ENCODE measurements at places on chromosomes 16 and 17.

- DNase-seq = no peak
Measured at GRCh38 chr16:4859190-4859899, 12.1 kb downstream of the UBN1 start.

- peak; percentile 41 for DNase-seq
Measured at GRCh38 chr16:54921206-54921824, 9.3 kb upstream of the IRX5 start.

- DNase-seq = no peak
Measured at GRCh38 chr16:67404740-67405226, 11.5 kb upstream of the TPPP3 start.

GRCh38 chr17:882827-883585, 96.6 kb downstream of the NXN start:
- DNase-seq = peak; percentile 78

GRCh38 chr17:58279016-58279711, 1.6 kb downstream of the MPO start:
- DNase-seq = no peak

- DNase-seq = no peak
Measured at GRCh38 chr16:75647112-75647491, 363 bp downstream of the KARS1 start.

DNA sequence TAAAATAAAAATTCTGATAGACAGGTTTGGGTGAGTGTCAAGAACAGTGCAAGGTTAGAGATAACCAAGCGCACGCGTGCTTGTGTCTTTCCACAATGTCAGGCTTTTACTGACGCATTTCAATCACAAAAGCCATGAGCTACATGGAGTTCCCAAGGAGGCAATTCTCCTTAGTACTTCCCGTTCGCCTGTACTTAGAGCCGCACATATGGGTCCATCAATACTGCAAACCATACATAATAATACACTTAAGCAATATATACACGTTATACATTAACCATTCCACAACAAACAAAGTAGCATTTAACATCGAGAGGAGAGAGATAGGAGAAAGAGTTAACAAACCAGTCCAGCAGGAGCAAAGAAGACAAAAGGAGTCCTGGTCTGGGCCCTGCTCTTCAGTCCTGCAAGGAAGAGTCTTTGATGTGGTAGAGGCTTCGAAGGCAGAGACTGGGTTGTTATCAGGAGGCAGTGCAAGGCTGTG, 11.9 kb upstream of the GPRC5C start:
- DNase-seq = no peak

- peak; percentile 98 for DNase-seq
Measured at GRCh38 chr17:50289991-50290702, 15.9 kb downstream of the TMEM92 start.

DNA sequence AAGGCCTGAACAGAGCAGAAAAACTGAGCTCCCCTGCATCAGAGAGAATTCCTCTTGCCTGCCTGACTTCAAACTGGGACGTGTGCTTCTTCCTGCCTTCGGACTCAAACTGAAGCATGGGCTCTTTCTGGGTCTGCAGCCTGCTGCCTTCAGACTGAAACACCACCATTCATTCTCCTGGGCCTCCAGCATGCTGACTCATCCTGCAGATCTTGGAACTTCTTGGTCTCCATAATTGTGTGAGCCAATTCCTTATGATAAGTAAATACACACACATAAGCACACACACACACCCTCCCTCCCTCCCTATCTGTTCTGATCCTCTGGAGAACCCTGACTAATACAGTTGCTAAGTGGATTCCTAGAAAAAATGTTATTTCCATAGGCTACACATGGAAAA, 874.3 kb upstream of the EEF2KMT start:
- no peak for DNase-seq

- DNase-seq = no peak
Measured at GRCh38 chr16:50025537-50025931, 509 bp downstream of the CNEP1R1 start.

Data from fibroblast of gingiva (primary cell).